ENCODE measurements at places on chromosomes 4 and X.

GRCh38 chrX:41096339-41096955 lies 11.2 kb downstream of the USP9X start:
- DNase-seq, result no peak

- no peak for DNase-seq
Observed at GRCh38 chr4:177385576-177386277, 56.5 kb downstream of the AGA start.

GRCh38 chr4:183434666-183435190 lies 9.7 kb upstream of the CDKN2AIP start:
- no peak for DNase-seq

- DNase-seq, result peak; percentile 9
Observed at GRCh38 chrX:16822723-16823122, 36.5 kb downstream of the TXLNG start.

DNA sequence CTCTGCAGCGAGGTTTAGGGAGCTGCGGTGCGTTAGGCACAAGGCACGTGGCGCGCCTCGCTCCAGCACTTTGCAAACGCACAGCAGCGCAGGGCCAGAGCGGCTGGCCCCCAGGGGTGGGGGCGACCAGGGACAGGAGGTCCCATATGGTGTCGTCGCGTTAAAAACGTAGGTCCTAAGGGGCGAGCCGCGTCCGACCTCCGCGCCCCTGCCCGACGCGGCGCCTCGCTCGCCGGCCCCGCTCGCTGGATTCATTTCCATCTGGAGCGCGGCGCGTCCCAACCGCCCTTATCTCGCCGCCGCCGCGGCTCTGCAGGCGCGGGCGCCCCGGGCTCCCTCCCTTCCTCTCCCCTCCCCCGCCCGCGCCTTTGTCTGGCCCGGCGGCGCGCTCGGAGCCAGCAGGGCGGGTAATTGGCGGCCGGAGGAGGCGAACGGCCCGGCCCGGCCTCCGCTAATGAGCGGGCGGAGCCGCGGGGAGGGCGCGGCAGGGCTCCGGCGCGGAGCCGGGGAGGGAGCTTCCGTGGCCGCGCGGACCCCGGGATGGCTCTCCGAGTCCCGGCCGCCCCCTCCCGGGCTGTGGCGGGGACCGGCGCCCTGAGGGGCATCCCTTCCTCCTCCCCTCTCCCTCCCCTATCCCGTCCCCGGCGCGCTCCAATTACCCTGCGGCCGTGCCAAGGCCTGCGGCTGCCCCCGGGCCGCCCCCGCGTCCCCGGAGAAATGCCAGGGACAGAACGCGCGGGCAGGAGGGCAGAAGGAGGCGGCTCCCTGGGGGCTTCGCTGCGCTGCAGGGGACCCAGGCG lies 409.0 kb downstream of the BCOR start:
- DNase-seq, result peak; percentile 21

DNA sequence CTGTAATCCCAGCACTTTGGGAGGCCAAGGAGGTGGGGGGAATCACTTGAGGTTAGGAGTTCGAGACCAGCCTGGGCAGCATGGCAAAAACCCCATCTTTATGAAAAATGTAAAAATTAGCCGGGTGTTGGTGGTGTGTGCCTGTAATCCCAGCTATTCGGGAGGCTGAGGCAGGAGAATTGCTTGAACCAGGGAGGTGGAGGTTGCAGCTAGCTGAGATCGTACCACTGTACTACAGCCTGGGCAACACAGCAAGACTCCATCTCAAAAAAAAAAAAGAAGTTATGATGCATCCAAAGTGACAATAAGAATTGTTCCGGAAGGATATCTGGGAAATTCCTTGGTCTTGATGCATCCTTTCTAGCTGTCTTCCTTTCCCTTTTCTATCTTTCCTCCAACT lies 7.3 kb downstream of the NOCT start:
- DNase-seq, result no peak

DNA sequence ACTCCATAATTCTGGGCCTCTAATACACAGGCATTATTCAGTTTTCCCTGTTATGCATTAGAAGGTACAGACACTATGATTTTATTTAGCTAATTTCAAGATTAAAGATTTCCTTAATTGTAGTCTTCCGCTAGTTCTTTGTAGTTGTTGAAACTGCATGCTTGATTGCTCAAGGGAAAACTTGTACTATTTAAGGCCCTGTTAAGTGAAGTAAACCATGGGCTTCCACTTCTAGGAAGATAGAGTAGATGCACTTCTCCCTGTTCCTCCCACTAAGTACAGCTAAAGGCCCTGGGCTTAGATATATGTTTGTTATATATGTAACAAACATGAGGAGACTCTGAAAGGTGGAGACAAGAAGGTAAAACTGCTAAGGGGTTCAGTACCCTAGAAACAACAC lies 215.8 kb upstream of the LEF1 start:
- no peak for DNase-seq

DNA sequence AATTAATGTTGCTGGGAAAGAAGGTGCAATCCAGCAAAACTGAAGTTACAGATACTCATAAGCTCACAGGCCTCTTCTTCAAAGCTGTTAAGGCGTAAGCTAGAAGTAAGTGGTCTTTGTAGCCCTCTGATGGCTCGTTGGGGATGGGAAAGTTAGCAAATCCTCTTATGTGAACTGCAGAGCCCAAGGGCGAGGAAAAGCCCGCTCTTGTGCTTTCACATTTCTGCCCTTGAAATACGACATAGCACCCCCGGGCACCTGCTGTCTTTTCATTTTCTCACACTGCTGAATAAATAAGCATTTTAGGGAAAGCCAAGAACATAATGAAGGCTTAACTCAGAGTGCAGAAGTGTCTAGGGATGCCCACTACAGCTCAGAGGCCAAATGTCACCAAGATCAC lies 73.1 kb upstream of the SORBS2 start:
- DNase-seq, result no peak

DNA sequence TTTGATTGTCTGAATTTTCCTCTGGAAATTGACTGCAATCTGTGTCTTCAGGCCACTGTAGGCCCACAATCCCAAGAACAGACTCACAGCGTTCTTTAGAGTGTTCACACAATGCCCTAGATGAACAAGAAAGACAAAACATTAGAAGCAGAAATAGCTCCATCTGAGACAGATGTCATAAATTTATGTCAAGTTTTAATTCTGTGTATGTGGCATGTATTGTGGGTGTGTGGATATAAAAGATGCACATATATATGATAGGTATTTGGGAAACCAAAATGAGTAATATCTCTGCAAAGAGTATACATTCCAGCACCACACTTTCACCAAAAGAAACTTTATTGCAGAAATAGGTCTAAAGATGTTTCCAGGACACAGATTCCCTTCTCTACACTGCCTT lies 176.1 kb downstream of the CORIN start:
- no peak for DNase-seq

DNA sequence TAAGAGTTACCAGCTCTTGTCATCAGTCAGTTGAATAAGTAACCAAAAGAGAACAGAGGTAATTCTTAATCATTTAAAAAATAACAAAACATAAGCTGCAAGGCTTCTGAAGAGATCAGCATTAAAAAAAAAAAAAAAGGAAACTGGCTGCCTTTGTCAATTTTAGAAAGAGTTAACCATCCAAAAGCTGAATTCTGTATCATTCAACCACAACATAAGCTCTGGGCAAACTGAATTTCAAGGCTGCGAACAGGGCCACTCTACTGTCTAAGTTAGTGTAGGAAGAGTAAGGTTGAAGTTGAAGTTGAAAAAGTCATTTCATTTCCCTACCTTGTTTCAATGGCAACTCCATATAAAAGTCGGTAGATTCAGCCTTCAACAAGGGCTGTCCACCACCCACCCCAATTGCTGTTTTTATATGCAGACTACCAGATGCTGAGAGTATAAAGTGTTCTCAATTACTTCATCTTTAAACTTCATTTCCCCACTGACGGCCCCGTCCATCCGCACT lies 1.1 kb upstream of the LIN54 start:
- DNase-seq, result peak; percentile 3

DNA sequence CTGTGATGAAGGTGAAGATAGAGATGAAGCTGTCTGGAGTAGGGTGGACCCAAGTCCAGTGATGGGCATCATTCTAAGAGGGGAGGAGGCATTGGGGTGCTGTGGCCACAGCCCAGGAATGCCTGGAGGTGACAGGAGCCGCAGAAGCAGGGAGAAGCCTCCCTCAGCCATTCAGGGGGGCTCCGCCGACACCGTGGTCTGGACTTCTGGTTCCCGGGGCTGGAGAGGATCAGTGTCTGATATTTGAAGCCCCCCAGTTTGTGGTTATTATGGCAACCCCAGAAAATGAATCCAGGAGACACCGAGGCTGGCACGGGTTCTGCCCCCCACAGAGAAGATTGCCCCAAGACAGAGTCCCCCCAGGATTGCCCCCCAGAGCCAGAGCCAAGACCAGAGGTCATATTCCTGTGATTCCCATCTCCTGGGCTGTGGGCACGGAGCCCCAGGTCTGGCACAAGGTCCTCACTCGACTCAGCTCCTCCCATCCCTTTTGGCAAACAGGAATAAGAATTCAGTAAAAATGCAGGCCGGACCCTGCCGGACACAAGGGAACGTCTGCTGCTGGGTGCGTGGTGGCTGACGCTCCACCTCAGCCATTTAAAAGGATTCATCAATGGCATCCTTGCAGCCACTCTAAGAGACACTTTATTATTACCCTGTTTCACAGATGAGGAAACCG lies 116.6 kb downstream of the CPZ start:
- DNase-seq, result no peak

DNA sequence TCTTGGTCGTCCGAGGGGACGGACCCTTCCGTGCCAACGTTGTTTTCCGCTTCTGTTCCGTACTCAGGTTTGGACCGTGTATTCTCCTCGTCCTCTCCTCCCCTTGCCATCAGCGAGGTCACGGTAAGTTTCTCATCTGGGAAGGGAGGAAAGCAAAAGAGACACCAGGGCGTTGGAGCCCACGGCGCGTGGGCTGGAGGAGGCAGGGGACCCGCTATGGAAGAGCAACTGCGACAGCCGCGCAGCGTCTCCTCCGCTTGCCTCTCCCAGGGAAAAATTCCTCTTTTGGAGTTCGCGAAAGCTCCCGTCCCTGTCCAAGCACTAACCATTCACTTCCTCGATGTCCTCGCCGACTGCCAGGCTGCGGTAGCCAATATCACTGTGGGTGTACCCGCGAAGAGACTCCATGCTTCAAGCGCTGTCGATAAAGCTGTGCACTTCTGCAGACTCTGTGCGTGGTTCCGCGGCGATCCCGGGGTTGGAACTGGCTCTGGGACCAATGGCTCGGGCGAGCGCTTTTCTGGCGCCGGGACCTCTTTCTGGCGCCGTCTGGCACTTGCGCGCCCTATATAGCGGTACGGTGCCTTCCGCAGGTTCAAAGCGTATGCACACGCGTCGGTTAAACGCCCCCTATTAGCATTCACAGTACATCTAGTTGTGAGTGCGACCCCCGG lies at the start of gene ESX1:
TSS of gene ESX1 (minus strand) at position 492 of the 674 bp plus-strand sequence. CDS start at position 408, 84 bp downstream.
- DNase-seq, result no peak

DNA sequence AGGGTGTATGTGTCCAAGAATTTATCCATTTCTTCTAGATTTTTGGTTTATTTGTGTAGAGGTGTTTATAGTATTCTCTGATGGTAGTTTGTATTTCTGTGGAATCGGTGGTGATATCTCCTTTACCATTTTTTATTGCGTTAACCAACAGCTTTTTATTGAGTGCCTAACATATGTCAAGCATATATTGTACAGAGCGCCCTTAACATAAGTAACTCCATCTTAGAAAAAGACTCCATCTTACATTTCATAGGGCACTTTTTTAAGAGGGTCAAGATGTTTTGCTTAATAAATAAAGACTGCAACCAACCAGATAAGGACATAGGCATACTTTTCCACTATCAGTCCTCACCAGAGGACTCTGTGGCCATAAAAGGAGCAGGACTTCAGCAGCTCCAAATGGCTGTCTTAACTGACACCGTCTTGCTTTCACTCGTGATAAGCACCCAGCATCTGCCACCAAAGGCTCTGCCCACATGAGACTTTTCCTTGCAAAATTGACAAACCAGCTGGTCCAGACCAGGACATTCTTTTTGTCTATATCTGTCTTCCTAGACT lies 75.0 kb downstream of the HS6ST2 start:
- DNase-seq, result no peak

- DNase-seq, result no peak
Observed at GRCh38 chr4:74968456-74969164, 35.7 kb downstream of the PARM1 start.

- no peak for DNase-seq
Observed at GRCh38 chr4:63717384-63717783, 691.9 kb downstream of the TECRL start.

GRCh38 chrX:115946059-115946458 lies 224.5 kb upstream of the AGTR2 start:
- no peak for DNase-seq

DNA sequence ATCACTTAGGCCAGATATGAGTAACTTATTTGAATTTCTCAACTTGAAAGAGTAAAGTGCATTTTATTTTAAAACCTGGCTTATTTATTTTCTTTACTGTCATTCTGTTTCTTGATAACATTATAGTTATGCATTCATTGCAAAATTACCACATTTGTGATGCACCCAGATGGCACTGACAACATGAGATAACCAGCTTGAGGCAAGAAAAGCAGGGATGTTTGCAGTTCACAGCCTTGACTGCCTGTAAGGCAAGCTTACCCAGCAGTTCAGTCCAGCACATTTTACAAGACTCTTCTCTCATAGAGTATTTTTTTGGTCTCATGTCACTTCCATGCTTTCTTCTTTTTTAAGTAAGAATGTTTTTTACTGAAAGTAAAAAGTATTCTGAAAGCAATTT lies 25.3 kb upstream of the EPGN start:
- no peak for DNase-seq

DNA sequence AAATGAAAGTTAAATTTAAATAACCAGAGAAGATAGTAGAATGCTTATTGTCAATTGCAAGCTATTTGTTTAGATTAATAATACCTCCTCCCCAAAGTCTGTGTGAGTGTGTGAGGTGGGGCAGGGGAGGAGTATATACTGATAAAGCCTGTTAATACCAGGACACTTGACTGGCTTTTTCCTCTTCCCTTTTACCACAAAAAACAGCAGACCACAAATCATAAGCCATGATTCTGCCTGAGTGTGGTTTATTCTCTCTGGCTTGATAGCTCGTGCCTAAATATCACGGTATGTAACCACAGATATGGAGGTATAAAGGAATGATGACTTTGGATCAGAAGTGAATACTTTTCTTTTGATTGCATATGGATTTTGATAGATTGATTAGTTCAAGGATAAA lies 21.9 kb upstream of the SCRG1 start:
- DNase-seq, result no peak

- DNase-seq, result no peak
Observed at GRCh38 chr4:85741921-85742591, 267.1 kb downstream of the ARHGAP24 start.

DNA sequence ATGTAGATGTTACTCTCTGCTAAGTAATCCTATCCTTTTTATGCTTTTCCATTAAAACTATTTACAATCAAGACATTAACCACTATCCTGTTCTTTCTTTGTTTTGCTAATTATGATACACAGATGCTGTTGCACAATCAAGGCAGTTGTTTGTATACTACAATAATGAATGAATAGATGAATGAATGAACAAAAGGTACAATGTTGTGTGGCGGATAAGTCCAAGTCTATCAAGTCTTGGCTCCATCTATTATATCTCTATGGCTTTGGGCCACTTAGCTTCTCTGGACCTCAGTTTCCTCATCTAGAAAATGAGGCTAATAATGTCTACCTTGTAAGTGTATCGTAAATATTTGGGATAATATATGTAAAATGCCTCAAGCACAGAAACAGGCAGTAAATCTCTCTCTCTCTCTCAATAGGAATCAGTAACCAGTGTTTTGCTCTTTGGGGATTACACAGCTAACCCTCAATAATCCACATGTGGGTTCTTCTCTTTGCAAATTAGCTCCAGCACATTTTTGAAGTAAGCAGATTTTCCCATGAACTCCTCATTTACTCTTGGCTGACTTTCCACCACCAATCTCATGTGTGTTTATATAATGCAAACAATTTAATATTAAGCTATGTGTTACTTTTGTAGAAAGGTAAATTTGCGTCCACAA lies 27.8 kb upstream of the TSPAN5 start:
- DNase-seq, result no peak

- no peak for DNase-seq
Observed at GRCh38 chrX:23904096-23904495, 3.6 kb downstream of the APOO start.
